Activated naive CD8-positive, alpha-beta T cell treated with anti-CD3 and anti-CD28 coated beads, Interleukin-2, amount 10 ng/mL, durations not matched to agents 7 days and 5 days (primary cell): ENCODE measurements at places on chromosomes 7 and 10. TPM values are rescaled to one million over a fixed set of nuclear protein-coding genes. Genes with fewer than 3 reads are reported as not detected.

Gene ZNF425
- 1.4 TPM for total RNA-seq

DNA sequence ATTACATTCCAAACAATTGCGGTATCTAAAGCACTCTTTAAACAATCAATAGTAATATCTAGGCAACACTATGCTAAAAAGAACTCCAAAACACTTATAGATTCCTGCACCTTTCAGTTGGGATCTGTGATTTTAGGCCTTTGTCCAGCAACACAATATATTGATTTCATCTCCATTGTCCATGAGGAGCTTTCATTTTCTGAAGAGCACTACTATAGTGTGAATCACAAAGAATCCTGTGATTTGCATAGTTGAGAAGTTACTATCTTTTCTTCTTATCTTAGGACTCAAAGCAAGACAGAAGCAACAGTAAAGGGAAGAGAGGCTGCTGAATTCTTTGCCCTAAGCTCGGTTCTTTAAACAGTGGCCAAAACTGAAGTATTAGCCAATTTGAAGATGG lies 846.8 kb downstream of the IPMK start:
- DNase-seq = no peak
- no peaks in the 10 kb centered on the region for H3K4me1 ChIP-seq

DNA sequence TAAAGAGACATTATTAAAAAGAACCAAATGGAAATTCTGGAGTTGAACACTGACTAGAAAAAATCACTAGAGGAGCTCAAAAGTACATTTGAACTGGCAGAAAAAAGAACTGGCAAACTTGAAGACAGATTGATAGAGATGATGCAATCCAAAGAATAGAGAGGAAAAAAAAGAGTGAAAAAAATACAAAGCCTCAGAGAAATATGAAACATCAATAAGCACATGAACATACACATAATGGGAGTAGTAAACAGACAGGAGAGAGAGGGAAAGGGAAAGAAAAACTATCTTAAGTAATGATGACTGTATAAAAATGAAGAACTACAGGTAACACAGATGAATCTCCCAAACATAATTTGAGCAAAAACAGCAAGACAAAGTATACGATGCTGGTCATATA lies 61.1 kb downstream of the CNOT4 start:
- H3K27me3 ChIP-seq = no peaks in the 10 kb centered on the region
- DNase-seq = no peak
- H3K36me3 ChIP-seq = peaks cover 8% of the 10 kb centered on the region
- no peak overlapping the region for H3K4me3 ChIP-seq

GRCh38 chr10:109892931-109893330 lies 30.4 kb downstream of the XPNPEP1 start:
- no peak overlapping the region for H3K4me3 ChIP-seq
- H3K36me3 ChIP-seq = peaks cover 25% of the 10 kb centered on the region
- no peaks in the 10 kb centered on the region for H3K27me3 ChIP-seq
- H3K27ac ChIP-seq = no peak overlapping the region

DNA sequence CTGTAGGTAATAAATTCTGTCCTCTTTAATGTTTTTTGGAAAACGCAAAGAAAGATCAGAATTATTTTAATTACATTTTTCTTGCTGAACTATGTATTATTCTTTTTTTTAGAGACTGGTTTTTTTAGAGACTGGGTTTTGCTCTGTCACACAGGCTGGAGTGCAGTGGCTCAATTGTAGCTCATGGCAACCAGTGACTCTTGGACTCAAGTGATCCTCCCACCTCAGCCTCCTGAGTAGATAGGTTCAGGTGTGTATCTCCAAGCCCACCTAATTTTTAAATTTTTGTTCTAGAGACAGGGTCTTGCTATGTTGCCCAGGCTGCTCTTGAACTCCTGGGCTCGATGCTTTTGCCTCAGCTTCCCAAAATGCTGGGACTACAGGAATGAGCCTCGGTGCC lies 5.3 kb upstream of the DENND10 start:
- no peak for DNase-seq
- H3K4me1 ChIP-seq = peaks cover 6% of the 10 kb centered on the region
- no peaks in the 10 kb centered on the region for H3K36me3 ChIP-seq
- no peak overlapping the region for H3K4me3 ChIP-seq
- H3K27me3 ChIP-seq = peaks cover 16% of the 10 kb centered on the region

GRCh38 chr7:99083733-99084132 lies 60.2 kb downstream of the SMURF1 start:
- DNase-seq = no peak
- no peak overlapping the region for H3K4me3 ChIP-seq
- H3K4me1 ChIP-seq = peaks cover 14% of the 10 kb centered on the region
- peaks cover 8% of the 10 kb centered on the region for H3K36me3 ChIP-seq
- H3K27ac ChIP-seq = no peak overlapping the region

Gene HECW1
- not detected for total RNA-seq

DNA sequence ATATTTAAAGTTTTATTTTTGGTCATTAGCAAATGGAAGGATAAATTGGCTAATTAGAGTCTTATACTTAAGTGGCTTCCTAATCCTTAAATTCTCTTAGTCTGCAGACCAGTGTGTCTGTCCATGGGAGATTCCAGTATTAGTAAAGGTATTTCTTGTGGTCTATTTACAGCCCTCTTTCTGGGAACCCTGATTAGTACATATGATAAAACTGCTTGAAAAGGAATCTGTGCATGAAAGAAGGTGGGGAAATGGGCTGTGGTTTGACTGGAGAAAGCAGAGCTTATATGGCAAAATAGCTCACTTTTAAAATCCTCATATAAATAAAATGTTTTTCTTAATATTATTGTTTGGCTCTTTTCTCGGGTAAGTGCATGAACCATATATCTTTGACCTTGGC lies 124.5 kb upstream of the RHOBTB1 start:
- no peaks in the 10 kb centered on the region for H3K36me3 ChIP-seq
- peaks cover 3% of the 10 kb centered on the region for H3K27me3 ChIP-seq
- no peak overlapping the region for H3K4me3 ChIP-seq
- no peak overlapping the region for H3K27ac ChIP-seq
- DNase-seq = no peak
